HFFc6 (cell line): ENCODE measurements at places on chromosomes 5 and 9.
A peak's percentile ranks its signal among the peaks of the same experiment; 100 is the strongest.

GRCh38 chr9:13446286-13446937, 166.9 kb upstream of the MPDZ start:
- DNase-seq: no peak

DNA sequence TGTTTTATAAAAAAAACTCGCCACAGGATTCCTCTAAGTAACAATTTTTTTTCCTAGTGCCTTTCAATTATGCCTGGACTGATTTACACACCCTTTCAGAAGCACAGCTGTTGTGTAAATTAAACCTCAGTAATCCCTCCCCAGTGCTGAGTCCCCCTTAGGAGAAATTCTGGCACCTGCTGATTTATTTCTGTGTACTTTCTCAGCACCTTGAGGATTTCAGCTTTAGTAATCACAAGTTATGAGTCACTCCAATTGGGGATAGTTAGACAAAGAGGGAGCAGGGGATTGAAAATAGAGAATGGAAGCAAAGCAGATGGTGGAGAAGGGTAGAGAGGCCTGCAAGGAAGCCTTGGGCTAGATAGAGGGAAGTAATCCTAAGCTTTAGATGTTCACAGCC, 171.7 kb downstream of the TTLL11 start:
- DNase-seq: no peak

GRCh38 chr5:176775409-176775808, 35.0 kb upstream of the UNC5A start:
- no peak for DNase-seq

GRCh38 chr9:70587201-70587600, 172.7 kb upstream of the KLF9 start:
- DNase-seq: peak; percentile 81

DNA sequence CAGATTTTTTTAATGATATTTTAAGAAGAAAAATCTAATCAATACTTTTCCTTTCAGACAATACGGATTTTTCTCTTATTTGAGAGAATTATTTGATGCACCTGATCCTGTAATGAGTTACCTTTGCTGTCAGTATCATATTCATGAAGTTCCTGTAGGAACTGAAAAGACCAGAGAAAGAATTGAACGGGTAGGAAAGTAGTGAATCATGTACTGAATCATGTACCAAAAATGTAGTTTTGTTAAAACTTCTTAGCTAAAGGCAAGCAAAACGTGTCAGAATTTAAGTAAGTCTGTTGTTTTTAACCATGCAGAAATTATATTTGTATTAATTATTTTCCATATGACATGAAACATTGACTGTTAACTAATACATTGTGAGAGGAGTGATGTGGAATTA, 56.6 kb downstream of the SMC5 start:
- peak; percentile 45 for DNase-seq

GRCh38 chr5:85069659-85070640, 685.3 kb upstream of the EDIL3 start:
- DNase-seq: no peak

DNA sequence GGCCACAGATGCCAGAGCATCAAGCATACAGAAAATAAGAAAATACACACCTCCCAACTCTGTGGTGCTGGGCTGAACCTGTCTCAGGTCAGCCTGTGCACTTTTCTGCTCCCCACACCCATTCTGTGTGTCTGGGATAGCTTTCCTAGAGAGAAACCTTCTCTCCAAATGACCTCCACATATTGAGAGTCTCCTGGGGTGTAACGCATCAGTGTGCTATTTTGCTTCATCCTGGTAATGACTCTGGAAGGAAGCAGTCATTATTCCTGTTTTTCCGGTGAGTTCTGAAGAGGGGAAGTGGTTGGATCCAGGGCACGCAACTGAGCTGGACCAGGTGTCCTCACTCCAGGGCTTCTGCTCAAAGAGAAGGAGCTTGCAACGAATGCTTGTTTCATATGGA, 73.2 kb upstream of the SH3PXD2B start:
- no peak for DNase-seq

GRCh38 chr9:77589046-77589795, 58.9 kb downstream of the GNA14 start:
- no peak for DNase-seq

GRCh38 chr5:172074896-172075295, 68.5 kb upstream of the FBXW11 start:
- no peak for DNase-seq

DNA sequence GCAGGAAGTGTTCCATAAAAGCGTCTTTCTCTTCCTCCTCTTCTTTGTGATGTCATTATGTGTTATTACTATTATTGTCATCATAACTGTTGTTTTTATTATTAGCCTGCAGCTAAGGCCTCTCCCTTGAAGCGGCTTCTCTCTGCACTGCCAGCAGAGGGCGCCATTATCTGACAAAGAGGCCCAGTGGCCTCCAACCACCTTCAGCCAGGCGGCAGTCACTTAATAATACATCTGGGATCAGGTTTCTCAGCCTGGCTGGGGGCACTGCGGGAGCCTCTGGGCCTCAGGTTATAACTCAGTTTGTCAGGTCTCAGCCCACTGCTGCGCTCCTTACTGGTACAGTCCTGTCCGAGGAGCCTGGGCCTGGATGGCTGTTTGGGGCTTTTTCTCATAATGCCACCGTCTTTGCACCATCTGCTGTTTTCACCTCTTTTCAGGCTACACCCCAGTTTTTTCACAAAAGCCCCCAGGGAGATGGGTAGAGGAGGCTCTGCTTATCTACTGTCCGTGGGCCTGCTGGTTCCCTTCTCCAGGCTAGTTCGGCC, 281.9 kb downstream of the NSG2 start:
- DNase-seq: peak; percentile 47

DNA sequence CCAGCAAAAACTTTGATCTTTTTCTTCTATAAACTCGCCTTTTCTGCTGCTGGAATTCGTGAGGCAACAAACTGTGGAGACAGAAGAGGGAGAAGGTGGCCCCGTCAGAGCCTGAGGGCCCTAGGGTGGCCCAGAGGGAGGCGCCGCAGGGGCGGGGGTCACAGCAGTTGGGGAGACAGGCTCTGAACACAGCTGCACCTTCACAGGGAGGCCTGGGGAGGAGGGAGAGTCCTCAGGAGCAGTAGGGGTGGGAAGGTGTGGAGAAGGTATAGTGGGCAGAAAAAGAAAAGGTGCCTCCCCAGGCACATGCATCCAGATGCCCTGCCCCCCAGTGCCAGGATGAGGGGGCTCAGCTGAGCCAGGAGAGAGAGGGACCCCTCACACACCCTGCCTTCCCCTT, 15.1 kb downstream of the PHF19 start:
- DNase-seq: no peak

- DNase-seq: no peak
Observed at GRCh38 chr9:128819716-128820664, 1.7 kb downstream of the ENDOG start.

DNA sequence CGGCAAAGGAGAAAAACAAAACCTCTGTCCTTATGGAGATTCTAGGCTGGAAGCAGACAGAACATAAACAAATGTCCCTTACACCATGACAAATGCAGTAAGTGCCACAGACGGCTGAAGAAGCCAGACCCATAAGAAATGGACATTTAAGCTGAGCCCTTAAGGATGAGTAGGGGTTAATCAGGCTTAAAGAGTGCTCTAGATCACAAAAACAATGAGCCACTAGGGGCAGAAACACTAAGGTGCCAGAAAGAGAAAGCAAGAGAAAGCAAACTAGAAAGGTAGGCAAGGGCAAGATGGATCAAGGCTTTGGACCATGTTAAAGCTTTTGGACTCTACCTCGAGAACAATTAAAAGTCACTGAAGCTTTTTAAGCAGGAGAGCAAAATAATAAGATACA, 326.9 kb upstream of the WWC1 start:
- DNase-seq: no peak

DNA sequence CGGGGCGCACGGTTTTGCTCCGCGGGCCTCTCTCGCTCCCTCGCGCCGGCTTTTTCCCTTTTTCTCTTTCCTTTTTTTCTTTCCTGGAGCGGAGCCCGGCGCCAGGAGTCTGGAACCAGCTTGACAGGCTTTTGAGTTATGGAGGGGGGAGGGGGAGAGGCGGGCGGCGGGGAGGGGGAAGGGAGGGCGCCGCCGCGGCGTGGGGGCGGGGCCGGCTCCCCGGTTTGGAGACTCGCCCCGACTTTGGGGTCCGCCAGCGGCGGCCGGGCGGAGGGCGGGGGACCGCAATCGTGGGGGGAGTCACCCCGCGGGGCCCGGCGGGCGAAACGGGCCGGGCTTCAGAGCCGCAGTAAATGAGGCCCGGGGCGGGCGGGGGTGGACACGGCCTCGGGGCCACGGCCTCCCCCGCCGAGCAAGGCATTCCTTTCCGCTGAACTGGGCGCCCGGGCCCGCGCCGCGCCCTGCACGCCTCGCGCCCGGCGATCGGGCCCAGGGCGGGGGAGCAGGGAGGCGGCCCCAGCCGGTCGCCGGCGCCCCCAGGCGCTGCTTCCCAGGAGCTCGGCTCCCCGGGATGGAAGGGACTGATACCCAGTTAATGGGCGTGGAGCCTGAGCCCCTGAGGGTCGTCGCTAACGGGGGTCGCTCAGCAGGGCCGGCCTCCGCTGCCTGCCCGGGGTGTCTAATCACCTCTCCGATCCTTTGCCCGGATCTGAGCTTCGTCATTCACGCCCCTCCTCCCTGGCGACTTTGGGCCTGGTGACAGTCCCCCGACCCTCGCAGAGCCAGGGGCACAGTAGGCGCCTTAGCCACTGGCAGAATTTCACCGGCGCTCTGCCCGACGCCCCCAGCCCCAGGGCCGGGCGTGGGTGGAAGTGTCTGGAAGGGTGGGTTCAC, 138.1 kb downstream of the C9orf50 start:
- peak; percentile 84 for DNase-seq

DNA sequence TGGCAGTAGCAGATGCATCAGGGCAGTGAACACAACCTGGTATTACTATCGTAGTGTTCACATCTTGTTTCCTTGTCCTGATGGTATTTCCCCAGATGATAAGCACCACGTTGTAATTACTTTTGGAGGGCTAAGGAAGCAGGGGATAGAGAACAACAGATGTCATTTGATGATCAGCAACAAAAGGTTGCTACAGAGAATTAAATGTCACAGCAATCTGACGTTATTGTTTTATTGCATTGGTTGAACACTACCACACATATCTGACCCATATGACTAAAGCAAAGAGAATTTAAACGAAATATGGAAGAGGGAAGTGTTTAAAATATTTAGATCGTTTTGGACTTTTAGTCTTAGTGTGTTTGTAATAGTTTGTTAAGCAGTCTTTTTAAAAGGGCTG, 408.3 kb downstream of the SH3GL2 start:
- no peak for DNase-seq

GRCh38 chr9:109903515-109904138, 123.6 kb downstream of the PALM2AKAP2 start:
- peak; percentile 66 for DNase-seq

DNA sequence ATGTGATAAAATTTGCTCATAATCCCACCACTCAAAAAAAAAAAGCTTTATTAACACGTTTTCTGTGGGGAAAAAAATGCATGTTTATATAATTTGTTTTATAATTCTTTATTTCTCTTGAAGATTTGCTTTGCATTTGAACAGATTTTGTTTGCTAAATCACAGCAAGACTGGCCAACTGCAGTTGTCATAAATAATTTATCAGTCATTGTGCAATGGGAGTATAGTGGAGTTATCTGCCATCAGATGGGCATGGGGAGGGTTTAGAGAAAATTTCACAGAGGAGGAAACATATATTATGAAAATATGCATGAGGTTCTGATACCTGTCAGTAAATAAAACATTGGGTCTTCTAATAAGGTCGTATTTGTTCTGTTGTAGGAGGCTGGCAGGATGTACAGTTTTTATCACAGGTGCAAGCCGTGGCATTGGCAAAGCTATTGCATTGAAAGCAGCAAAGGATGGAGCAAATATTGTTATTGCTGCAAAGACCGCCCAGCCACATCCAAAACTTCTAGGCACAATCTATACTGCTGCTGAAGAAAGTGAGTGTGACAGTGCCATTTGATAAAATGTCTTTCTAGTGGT, 23.8 kb downstream of the HSDL2 start:
- no peak for DNase-seq

DNA sequence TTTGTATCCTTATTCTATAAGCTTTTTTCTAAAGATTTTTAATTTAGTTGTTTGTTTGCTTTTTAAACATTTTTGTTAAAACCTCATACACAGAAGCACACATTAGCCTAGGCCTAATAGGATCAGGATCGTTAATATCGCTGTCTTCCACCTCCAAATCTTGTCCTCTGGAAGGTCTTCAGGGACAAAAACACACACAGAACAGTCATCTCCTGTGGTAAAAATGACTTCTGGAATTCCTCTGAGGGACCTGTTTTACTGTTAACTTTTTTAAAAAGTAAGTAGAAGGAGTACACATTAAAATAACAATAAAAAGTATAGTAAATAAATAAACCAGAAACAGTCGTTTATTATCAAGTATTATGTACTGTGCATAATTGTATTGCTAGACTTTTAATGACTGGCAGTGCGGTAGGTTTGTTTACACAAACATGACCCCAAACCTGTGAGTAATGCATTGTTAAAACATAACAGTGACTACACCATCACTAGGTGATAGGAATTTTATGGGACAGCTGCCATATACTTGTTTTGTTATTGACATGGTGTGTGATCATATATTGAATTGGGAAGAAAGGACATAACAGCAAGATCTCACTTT, 109.6 kb downstream of the ZCCHC7 start:
- peak; percentile 58 for DNase-seq

DNA sequence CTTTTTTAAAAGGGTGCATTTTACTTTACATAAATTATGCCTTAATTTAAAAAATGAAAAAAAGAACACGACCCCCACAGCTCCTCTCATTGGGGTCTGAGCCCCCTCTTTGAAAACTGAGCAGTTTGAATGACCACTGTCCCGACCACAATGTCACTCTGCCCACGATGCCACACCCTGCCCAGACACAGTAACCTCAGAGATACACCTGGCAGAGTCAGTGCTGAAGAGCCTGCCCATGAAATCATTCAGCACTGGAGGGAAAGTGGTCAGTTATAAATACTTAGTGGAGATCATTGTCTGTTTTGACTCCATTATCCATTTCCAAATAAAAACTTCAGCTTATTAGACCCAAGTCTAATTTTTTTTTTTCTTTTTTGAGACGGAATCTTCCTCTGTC, 49.3 kb downstream of the DNAJC21 start:
- no peak for DNase-seq

- DNase-seq: no peak
Observed at GRCh38 chr9:133493428-133493827, 14.5 kb upstream of the SLC2A6 start.

- no peak for DNase-seq
Observed at GRCh38 chr9:100350188-100350587, 2.6 kb downstream of the TEX10 start.
